GM12891 (cell line): ENCODE measurements at places on chromosomes 2 and 18.

GRCh38 chr2:159243529-159243928 lies 43.0 kb downstream of the WDSUB1 start:
- no peak for DNase-seq

DNA sequence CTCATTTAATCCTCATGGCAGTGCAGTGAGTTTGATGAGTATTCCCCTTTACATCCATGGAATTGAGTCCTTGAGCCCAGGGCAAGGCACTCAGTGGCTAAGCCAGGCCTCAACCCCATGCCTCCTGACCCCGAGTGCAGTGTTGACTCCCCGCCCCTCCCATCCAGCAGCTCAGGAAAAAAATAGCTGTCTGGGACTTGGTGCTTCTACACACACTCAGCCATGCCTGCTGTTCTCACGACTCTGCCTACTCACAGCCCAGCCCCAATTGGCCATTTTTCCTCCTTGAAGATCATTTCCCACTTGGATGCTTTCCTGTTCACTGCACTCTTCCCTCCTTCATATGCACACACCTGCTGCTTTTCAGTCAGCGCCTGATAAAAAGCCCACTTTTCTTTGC lies 8.8 kb downstream of the FOSL2 start:
- no peak for DNase-seq

DNA sequence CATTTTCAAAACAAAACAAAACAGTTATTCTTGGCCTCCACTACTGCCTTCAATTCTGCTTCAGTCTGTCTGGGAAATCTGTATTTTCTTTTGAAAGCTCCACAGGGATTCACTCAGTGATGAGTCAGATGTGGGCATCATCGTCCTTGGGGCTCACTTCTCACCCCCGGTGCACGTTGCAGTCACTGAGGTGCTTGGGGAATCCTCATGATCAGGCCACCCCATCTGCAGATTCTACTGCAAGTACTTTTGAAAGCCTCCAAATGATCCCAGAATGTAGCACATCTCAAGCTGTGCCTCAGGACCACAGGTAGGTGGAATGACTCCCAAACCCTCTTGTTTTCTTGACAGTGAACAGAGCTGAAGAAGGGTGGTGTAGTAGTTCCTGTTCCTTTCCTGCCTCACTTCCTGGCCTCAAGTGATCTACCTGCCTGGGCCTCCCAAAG lies 34.3 kb downstream of the LPIN2 start:
- DNase-seq, result no peak

DNA sequence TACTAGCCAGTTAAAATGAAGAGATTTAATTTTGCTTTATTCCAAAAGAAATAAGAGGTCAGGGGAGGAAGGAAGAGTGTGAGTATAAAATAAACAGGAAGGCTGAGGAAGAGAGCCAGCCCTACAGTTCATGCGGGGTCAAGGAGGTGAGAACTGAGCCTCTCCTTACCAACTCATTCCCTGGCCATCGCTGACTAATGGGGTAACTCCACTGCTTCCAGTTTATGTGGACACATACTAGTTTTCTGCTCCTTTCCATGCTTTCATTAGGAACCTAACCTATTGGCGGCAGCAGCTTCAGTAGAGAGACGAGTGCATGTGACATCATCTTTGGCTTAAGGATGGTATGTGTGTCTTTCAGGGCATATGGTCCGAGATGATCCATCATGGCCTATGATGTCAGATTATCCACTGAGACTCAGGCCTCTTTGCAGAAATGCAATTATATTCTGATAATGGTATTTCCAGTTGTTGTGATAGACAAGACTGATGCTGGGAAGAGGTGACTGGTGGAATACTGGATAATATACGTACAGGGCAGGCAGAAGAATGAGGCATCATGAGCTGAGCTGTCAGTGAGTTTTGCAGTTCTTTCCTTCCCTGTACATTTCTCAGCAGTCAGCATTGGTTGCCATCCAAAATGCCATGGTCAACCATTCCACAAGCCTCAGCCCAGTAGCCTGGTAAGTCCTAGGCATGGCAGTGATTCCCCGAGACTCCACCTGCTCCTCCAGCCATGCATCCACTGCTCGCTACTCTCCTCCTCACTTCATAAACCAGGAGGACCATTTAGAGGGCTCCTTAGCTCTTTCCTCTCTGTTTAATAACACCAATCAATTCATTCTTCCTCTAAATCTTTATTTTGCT lies 184.6 kb upstream of the OSR1 start:
- DNase-seq, result no peak

- no peak for DNase-seq
These were observed 16.9 kb upstream of the KIF1A start for GRCh38 chr2:240836781-240837467.

DNA sequence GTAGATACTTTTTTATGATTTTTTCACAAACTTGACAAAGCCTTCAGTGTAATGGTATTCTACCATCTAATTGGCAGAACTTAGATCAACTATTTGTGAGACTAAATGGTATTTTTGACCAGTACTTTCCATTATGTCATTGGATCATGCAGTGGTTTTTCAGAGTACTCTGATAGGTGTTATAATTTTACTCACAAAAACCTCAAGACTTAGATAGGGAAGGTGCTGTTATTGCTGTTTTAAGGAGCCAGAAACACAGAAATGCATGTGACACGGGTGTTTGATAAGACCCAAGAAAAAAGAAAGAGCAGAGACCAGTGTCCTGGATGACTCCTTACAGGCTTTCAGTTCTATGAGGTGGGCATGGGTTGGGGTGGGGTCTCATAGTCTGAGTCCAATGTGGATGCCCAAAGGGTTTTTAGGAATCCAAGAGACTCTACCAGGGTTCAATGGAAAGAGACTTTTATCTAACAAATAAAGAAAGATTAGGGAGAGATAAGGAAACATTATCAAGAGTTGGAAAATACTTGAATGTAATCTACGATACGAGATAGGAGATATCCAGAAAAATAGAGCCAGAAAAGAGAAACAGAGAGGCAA lies 31.3 kb downstream of the SP140 start:
- DNase-seq, result no peak

DNA sequence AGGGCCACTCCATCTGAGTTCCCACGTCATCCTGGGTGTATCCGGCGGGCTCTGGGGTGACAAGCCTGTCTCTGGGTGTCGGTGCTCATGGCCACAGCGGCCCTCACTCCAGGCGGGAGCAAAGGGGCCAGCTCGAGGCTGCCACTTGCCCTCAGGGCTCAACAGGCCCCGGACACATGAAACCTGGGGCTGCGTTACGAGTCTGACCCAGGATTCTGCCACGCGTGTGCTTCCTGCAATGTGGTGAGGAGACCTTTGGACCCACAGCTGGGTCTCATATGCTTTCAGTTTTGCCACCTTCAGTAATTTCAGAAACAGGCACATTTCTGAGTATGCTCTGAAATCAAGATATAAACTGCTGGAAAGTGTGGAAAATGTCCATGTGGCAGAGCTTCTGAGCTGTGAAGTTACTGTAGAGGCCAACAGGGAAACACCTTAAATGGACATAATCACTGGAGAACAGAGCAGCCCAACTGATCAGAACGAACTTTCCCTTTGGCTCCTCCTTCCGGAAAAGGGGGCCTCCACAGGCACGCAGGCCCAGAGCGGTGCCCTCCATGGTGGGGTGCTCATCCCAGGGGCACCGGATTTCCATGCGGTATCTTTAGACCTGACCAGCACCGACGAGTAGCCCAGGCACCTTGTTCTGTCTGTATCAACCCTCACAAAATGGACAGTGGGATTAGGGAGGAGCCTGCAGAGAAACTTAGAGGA lies 14.1 kb downstream of the PER2 start:
- no peak for DNase-seq

- DNase-seq, result no peak
These were observed 125.4 kb downstream of the RGPD3 start for GRCh38 chr2:106342831-106343251.

DNA sequence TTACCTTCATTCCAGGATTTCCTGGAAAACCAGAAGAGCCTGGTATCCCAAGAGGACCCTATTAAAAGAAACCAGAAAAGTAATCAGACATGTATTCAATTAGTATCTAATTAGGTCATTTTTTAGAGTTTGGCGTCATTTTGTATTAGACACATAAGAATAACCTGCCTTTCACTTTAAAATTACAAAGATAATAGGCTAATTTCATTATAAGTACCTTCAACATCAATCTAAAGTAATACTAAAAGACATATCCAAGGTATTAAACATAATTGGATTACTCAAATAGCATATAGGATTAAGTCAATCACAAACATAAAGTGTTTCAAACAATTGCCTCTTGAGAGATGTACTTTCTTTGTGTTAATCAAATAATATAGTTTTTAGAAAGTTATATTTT lies 97.9 kb downstream of the COL3A1 start:
- no peak for DNase-seq

- DNase-seq, result no peak
These were observed 163.9 kb downstream of the TMEFF2 start for GRCh38 chr2:192030856-192031255.

DNA sequence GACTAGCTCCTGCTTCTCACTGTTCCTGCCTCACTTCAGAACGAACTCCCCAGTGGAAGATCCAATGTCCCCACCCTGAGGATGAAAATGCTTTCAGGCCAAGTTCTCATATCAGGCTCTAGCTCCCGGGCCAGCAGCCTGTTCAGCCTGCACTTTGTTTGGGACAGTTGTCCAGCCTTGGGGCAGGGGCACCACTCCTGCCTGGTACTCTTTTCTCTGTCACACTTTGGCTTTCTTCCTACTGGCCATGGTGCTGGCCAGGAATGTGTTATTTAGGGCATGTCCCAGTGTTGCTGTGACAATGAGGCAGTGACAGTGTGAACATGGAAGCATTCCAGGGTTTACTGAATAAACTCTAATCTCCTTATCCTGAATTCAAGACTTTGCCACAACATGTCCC lies 154.1 kb downstream of the GALNT14 start:
- DNase-seq, result no peak

GRCh38 chr18:44909191-44909719 lies 228.6 kb downstream of the SETBP1 start:
- DNase-seq, result peak; percentile 15

DNA sequence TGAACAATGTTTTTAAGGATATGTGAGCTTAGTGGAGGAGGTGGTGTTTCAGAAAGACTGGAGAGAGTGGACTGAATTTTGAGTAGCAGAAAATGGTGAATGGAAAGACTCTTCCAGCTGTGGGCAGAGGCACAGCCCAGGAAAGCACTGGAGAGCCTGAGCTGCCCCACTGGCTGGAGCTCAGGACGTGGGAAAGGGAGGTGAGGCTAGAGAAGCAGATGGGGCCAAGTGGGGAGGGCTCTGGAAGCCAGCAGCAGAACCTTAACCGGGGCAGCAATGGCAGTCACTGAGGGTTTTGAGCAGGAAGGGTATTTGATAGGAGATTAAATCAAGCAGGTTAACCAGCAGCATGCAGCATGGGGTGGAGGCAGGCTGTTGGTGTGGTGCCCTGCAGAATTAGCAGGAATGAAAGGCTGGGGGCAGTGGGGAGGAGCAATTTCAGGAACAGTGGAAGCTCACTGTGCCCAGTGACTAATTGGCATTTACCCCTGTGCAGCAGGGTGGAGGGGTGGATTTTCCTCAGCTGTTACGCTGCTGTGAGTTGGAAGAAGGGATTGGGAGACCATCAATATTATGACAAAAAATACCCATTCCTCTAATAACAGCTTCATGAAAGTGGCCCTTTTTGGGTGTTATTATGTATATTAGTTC lies 136.2 kb downstream of the CERS6 start:
- DNase-seq, result no peak
